ENCODE measurements at places on chromosomes 11 and 22. TPM values are rescaled to one million over a fixed set of nuclear protein-coding genes. Genes with fewer than 3 reads are reported as not detected.

The ADM gene
- 5.3 TPM for total RNA-seq

The TMA7B gene
- total RNA-seq: not detected

The P2RX6 gene
- total RNA-seq: 5.4 TPM

The MED19 gene
- total RNA-seq: 9.9 TPM

The KCNQ1 gene
- 43.0 TPM for total RNA-seq

The TMEM86A gene
- 2.6 TPM for total RNA-seq

The OR10A2 gene
- not detected for total RNA-seq

The CASP1 gene
- 7.1 TPM for total RNA-seq

The GRM5 gene
- total RNA-seq: 0.13 TPM

The NTM gene
- total RNA-seq: 3.4 TPM

The ACTN3 gene
- 0.11 TPM for total RNA-seq

The POTEH gene
- total RNA-seq: not detected

The DDIAS gene
- total RNA-seq: 0.22 TPM

The MIAT gene
- total RNA-seq: 1.3 TPM

The RHOD gene
- total RNA-seq: 25.8 TPM

The PYGM gene
- 42.5 TPM for total RNA-seq

The OR52N2 gene
- not detected for total RNA-seq

The KRTAP5-8 gene
- not detected for total RNA-seq

The PDGFD gene
- 19.6 TPM for total RNA-seq

The PRR33 gene
- total RNA-seq: 0.75 TPM

The LIPT2 gene
- total RNA-seq: 1.8 TPM

The PNPLA2 gene
- total RNA-seq: 209 TPM

The OR8D1 gene
- not detected for total RNA-seq

The SIDT2 gene
- total RNA-seq: 25.3 TPM

The SEPTIN3 gene
- total RNA-seq: not detected

The TPBGL gene
- 0.08 TPM for total RNA-seq

The SCGB1D2 gene
- total RNA-seq: not detected

The SUSD2 gene
- total RNA-seq: 3.1 TPM

The FAM181B gene
- 0.27 TPM for total RNA-seq

The DDTL gene
- total RNA-seq: 3.5 TPM

The GAB4 gene
- total RNA-seq: not detected

The SYCE3 gene
- total RNA-seq: not detected

The FAT3 gene
- total RNA-seq: 9.2 TPM

The ALDH3B2 gene
- not detected for total RNA-seq

The CDC45 gene
- not detected for total RNA-seq

The TENM4 gene
- total RNA-seq: 3.4 TPM

The MYOD1 gene
- total RNA-seq: not detected

The RHBDD3 gene
- total RNA-seq: 16.7 TPM
